Progenitor cell of endocrine pancreas (in vitro differentiated cells): ENCODE measurements at places on chromosomes 2 and 18.

- DNase-seq: no peak
Observed at GRCh38 chr2:86050301-86050700, 55.4 kb downstream of the POLR1A start.

DNA sequence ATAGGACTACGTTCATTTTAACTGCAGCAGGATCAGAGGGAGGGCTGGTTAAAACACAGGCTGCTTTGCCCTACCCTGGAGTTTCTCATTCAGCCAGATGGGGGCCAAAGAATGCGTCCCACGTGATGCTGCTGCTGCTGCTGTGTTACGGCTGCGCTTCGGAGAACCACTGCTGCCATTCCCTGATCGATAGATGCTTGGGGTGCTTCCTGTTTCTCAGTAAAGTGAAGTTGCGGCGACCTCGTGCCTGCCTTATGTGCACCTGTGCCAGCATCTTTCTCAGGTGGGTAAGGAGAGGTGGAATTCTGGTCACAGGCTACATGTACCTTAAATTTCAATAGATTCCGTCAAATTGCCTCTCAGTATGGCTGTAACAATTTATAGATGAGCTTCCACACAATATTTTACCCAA lies 24.7 kb upstream of the TOGARAM2 start:
- peak; percentile 38 for DNase-seq

- no peak for DNase-seq
Observed at GRCh38 chr2:152766928-152767327, 48.5 kb downstream of the ARL6IP6 start.

- no peak for DNase-seq
Observed at GRCh38 chr2:182193291-182193690, 207.6 kb downstream of the PPP1R1C start.

DNA sequence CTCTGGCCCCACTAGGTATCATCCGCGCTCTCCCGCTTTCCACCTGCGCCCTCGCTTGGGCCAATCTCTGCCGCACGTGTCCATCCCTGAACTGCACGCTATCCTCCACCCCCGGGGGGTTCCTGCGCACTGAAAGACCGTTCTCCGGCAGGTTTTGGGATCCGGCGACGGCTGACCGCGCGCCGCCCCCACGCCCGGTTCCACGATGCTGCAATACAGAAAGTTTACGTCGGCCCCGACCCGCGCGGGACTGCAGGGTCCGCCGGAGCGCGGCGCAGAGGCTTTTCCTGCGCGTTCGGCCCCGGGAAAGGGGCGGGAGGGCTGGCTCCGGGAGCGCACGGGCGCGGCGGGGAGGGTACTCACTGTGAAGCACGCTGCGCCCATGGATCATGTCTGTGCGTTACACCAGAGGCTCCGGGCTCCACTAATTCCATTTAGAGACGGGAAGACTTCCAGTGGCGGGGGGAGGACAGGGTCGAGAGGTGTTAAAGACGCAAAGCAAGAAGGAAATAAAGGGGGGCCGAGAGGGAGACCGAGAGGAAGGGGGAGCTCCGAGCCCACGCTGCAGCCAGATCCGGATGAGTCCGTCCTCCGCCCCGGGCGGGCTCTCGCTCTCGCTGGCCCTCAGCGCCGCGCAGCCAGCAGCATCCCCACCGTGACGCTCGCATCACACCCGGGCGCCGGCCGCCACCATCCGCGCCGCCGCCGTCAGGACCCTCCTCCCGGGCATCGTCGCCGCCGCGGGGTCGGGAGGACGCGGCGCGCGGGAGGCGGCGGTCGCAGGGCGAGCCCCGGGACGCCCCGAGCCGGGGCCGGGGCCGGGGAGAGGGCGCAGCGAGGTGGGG lies 664 bp downstream of the NETO1 start:
- DNase-seq: peak; percentile 42

- no peak for DNase-seq
Observed at GRCh38 chr2:232418056-232418455, 11.4 kb downstream of the ALPG start.

- DNase-seq: no peak
Observed at GRCh38 chr2:198698230-198698629, 759.5 kb downstream of the SATB2 start.

GRCh38 chr18:57353137-57353939 lies 981 bp downstream of the ST8SIA3 start:
- peak; percentile 63 for DNase-seq

DNA sequence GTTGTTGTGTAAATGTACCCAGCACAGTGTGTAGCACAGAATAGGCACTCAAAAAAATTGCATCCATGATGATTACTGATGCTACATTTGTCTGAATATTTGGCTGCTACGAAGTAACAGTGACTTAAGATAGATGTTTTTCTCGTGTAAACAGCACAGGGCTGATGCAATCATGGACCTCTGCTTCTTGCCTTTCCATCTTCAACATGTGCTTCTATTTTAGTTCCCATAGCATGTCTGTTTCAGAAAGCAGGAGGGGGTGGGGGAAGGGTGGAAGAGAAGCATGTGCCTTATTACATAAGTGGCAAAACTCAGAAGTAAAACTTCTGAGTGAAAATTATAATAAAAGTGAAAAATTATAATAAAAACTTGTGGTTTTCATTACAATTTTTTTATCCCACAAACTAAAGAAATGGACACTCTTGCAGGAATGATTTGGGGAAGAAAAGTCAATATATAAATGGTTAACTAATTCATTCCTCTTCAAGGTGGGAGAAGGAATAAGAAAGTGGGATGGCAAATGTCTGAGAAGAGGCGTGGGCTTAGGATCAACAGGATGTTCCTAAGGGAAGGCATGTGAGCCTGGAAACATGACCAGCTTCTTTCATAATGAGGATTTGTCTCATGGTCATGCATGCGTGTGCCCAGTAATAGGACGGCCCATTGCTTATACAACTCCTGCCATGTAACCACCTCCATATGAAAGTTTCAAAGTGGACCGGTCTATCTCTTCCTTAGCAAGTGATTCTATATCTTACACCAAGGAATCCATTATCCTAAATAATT lies 27.2 kb downstream of the CCBE1 start:
- DNase-seq: no peak

DNA sequence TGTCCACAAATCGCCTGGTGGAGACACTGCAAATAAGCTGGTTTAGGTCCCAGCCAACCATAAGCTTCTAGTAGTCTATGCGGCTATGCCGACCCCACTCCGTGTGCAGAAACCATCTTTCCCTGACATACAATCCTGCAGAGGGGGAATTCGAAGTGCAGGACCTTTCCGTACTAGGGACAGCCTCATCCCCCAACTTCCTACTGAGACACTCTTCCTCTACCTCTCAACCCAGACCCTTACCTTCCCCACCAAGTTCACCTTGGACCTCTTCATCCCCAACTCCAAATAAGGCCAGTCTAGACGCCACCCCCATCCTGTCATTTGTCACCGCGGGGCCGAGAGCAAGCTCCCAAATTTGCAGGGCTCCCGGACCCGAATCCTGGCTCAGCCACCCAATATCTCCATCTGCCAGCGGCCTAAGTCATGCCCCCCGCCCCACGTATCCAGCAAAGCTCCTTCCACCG lies 496 bp downstream of the SUCLG1 start:
- DNase-seq: no peak

- DNase-seq: no peak
Observed at GRCh38 chr2:136052369-136053362, 65.3 kb downstream of the CXCR4 start.

DNA sequence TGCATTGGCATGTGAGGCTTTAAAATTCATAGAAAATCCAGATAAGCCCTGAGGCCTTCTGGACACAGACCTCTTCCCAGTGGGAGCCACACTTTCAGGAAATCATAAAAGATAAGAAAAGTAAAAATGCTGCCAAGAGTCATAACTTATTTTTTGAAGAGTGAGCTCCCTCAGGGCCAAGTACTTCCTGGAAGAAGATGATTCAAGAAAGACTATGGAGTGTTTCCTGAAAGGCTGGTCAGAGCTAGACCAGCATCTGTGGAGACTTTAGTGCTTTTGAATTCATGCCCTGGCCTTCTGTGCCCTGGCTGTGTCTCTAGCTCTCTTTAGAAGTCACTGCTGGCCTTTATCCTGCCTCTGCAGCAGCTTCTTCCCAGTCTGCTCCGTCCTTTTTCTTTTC lies 6.4 kb upstream of the XDH start:
- no peak for DNase-seq

DNA sequence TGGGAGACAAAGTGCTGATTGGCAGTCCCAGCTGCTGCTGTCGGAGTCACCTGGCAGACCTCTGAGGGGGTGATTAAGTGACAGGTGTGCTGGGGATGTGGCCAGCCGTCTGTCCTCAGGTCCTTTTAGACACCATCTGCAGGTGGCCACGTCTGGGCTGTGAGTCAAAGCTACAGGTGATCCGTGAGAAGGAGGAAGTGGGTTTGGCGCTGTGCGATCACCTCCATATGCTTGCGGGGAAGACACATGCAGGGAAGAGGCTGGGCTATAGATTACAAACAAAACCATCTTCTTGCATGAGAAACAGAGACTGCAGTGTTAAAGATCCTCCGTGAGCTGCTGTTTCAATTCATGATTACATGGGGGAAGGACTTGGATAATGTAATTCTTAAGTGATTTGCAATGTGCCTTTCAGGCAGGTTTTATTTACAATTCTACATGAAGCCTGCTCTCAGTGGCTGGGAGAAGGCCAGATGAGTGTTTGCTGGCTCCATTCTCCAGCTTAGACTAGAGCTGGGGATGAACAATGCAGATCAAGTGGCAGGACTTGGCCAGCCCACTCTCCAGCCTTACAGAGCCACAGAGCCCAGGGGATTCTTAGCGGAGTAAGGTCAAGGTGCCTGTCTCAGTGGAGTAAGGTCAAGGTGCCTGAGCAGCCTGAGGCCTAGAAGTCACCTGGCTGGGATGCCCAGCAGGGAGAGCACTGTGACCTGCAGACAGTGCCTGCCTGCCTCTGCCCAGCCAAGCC lies 87.8 kb downstream of the LYPD1 start:
- no peak for DNase-seq

DNA sequence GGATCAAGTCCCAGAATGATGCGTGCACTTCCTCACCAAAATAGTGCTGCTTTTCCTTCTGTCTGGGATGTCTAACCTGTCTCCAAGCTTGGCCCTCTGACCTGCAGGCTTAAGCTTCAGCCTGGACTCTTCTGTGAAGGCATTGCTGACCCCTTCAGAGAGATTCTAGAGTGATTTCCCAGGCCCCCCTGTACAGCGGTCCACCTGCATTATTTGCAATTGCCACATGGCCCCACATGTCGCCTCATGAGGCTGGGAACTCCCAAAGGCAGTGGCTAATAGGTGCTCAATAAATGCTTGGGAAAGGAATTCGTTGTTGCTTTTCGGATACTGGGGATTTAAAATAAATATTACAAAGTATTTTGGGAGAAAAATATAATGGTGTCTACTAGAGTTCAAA lies 32.3 kb upstream of the MEP1B start:
- no peak for DNase-seq

DNA sequence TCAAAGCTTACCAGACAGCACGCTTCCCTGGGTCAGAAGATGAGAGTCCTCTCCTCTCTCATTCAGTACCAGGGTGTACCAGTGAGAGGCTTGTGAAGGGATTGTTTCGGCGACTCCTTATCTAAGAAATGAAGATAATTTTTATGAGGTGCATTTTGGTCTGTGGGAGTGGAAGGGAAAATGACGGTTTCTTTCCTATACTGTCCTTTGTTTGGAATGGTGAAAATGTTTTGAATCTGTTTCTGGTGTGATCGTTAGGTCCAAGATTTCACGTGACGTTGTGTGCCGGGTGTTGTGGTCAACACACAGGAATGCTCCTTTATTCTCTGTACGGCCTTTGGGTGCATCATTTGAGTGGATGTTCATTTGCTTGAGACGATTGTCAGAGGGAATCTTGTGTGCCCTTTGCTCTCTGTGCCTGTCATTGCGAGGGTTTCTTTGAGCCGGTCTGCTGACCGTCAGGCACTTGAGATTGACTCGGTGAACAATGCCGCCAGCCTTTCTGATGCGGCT lies 183.5 kb downstream of the AGAP1 start:
- DNase-seq: no peak

DNA sequence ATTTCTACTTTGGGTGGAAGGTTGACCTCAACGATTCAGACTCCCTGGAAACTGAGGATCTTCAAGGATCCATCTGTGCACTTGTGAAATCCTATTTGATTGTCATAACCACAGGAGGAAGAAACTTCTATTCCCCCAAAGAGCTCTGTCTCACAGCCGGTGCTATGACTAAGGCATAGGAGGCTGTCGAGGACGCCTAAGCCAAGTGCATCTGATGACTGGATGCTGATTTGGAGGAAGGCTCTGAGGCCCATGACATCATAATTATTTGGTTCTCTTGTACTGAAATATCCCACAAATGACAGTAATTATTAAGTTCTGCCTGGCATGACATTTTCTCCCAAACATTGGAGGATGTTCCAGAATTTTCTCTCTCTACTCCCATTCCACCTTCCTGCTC lies 13.8 kb upstream of the KCNF1 start:
- DNase-seq: no peak
